Amniotic epithelial cell (primary cell): ENCODE measurements at places on chromosomes 12 and 14.

DNA sequence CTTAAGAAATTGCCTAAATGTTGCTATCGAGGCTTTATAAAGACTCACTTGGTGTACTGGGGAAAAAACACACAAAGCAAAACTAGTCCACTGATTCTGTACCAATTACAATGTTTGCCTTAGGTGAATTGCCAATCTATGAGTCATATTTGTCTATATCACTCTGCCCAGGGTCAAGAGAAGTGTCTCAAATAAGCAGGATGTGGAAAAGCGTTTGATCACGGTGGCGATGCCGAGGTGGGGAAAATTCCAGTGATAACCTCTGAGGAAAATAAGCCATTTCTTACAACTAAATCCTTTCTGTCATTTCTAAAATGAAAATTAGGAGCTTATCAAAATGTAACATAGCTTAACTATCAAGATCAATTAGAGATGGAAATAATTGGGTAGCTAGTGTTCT, 148.6 kb upstream of the DIO3 start:
- no peak for DNase-seq

- DNase-seq: no peak
Observed at GRCh38 chr12:785706-786105, 33.3 kb downstream of the WNK1 start.

- DNase-seq: no peak
Observed at GRCh38 chr12:131610181-131610580, 100.7 kb upstream of the SFSWAP start.

DNA sequence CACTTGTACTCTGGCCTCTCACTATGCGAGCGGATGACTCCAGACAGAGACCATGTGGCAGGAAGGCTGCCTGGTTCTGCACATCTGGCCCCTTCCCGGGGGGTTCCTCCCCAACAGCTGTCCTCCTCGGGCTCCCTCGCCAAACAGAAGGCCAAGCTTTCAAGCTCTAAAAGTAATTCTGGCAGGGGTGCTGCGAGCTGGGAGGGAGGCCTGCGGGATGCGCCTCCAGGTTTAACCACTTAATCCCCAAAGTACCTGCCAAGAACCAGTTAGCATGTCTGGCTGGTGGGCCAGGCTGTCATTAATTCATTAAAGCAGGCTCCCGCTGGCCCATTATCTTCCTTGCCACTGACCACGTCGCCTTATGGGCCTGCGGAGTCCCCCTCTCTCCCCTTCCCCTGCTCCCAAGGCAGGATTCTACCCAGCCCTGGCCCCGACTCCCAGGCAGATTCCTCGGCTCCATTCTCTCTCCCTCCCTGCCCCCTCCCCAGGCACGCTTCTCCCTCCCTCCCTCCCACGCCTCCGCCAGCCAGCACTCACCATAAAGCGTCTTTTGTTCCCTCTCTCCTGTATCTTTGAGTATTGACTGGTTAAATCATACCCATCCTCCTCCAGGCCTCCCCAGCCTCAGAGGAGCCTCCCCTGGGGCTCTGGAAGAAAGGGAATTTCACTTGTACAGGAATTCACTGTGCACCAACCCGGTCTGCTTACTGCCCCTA, 4.9 kb downstream of the HRK start:
- no peak for DNase-seq

DNA sequence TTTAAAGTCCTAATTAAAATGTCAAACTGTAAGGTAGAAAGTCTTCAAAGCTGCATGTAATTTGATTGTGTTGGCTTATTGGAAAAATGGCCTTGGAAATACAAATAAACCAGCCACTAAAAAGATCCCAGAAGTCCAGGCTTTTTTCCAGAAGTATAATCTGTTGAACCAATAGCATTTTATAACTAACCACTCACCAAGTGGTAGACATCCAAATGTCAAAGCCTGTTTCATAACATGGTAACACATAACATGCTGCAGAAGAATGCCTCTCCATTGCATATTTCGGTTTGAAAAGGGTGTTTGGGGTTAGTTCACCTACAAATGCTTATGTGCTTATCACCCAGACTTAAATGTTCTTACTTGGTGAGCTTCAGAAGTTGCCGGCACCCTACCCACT, 183.7 kb upstream of the DIO2 start:
- DNase-seq: peak; percentile 1

- no peak for DNase-seq
Observed at GRCh38 chr12:6632026-6632983, 3.5 kb downstream of the LPAR5 start.

- DNase-seq: peak; percentile 58
Observed at GRCh38 chr14:66746316-66747006, 238.5 kb downstream of the GPHN start.

DNA sequence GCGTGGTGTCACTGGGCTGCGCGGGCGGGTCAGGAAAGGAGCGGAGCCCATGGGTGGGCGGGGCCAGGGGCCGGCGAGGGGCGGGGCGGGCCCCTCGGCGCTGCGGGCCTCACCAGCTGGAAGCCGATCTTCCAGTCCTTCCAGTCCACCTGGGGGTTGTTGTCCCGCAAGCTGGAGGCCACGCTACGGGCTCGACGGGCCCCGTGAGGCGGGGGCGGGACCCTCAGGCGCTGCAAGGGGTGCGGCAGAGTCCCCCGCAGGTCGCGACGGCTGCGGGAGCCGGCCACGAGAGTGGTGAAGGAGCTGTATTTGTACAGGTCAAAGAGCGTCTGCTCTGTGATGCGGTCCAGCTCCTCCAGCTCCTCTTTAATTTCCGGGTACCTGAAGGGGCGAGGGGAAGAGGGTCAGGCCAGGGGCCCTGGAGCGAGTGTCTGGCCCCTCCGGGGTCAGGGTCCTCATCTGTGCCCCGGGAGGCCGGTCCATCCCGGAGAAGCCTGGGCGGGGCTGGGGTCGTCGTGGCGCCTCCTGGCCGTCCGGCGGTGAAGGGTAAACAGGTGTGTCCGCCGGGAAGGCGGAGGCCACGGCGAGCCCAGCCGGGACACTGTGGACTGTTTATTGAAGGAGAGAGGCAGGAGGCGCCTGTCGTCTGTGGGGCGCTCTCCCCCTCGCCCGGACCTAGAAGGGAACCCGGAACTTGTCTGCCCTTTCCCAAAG, 11.9 kb downstream of the SCNN1A start:
- peak; percentile 50 for DNase-seq

GRCh38 chr12:4947253-4947652, 37.5 kb downstream of the KCNA1 start:
- DNase-seq: no peak

DNA sequence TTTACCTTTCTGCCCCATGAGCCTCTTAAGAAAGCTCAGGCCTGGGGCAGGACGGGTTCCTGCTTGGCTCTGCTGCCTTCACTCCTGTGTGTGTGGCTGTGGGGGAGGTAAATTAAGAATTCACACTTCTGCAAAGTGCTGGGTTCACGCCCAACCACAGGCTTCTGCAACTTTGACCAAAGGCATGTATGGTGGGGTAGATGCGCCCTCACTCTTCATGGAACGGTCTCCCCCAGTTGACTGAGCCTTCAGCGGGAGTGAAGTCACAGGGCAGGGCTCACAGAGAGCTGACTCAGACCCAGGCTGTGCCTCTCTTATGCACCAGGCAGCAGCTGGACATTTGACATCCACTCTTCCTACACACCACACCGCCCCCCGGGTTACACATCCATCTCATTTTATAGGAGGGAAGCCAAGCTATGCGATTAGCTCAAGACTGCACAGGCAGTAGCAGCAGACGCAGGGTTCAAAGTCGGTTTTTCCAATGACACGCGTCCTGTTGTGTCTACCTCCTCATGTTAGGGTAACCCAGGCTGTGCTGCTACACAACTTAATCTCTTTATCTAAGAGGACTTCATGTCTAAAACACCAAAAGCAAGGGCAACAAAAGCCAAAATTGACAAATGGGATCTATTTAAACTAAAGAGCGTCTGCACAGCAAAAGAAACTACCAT, 15.4 kb upstream of the BCL11B start:
- no peak for DNase-seq

GRCh38 chr12:52837781-52838608, 3.9 kb upstream of the KRT79 start:
- DNase-seq: peak; percentile 58

GRCh38 chr14:101711041-101711856, 50.3 kb upstream of the PPP2R5C start:
- DNase-seq: no peak

DNA sequence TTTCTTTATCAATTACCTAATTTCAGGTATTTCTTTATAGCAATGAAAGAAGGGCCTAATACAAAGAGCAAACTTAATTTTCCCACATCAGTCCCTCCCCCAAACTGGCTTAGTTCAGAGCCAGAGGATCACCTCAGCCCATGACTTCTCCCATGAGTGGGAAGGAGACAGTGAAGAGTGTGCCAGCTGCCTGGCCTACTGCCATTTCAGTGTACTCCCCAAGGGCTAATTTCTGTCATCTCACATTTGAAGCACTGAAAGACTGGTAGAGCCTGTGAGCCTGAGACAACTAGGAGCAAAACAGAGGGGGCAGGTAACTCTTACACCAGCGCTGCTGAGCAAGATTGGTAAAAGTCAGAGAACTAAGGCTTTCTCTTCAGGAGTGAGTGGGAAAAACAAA, 29.1 kb upstream of the ADAM20 start:
- no peak for DNase-seq

DNA sequence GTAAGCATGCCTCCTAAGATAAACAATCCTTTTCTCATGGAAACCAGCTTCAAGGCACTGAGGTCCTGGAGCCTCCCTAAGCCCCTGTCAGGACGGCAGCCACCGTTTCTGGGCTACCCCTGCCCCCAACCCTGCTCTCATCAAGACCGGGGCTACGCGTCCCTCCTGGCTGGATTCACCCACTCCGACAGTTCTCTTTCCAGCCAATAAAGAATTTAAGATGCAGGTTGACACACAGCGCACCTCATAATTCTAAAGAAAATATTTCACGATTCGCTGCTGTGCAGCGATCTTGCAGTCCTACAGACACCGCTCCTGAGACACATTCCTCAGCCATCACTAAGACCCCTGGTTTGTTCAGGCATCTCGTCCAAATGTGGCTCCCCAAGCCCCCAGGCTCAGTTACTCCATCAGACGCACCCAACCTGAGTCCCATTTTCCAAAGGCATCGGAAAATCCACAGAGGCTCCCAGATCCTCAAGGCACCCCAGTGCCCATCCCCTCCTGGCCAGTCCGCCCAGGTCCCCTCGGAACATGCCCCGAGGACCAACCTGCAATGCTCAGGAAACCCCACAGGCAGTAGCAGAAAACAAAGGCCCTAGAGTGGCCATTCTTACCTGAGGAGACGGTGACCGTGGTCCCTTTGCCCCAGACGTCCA, 336.3 kb downstream of the TMEM121 start:
- DNase-seq: no peak

DNA sequence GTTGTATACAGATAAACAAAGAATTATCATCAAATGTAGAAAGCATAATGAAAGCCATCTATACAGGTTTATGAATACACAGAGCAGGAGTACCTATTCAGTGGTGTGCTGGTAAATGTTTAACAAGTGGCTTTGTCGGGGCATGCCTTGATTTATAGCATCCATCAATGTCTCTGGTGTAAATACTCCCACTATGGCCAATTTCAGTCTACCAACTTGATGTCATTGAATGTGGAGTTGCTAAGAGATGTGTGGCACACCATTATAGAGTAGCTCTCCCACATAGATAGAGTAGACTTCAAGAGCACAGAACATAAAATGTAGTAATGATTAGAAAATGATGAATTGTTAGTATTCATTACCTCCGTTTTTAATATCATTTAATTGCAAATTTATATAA, 9.3 kb downstream of the GRIP1 start:
- DNase-seq: no peak

GRCh38 chr12:39294715-39295114, 148.2 kb downstream of the KIF21A start:
- DNase-seq: no peak

DNA sequence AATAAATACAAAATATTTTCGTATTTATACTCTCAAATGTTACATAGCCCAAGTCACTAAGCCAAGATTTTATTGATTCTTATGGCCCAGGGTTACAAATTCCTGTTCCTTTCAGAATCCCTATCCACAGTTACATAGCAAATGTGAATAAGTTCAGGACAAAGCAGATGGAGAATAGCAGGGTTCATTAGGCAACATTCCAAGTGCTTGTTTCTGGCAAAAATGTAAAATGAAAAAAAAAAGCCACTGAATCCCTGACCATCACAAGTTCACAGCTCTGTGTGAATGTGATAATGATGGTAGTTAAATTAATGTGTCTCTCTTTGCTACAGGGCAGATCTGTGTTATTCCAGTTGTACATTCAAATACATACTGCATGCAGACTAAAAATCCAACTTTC, 74.6 kb downstream of the KCNC2 start:
- DNase-seq: no peak

GRCh38 chr14:105151838-105152793, 16.5 kb downstream of the JAG2 start:
- no peak for DNase-seq

DNA sequence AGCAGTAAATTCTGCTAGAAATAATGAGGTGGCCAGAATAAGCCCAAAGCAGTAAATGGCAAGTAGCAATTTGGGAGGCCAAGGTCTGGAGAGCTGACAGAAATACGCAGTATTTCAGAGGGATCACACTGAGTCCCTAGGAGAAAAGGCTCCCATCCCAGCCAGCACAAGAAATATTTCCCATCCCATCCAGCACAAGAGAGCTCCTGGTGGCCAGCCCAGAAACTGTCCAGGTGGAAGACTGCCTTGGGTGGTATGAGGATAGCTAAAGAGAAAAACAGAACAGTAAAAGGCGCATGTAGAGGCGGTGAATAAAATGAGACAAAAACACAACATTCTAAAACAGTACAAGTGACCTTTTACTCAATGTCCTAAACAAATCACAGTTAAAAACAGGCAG, 120.7 kb downstream of the HECTD4 start:
- DNase-seq: no peak

GRCh38 chr12:53941187-53941586, 2.6 kb downstream of the HOXC13 start:
- DNase-seq: no peak

- DNase-seq: no peak
Observed at GRCh38 chr12:97538705-97539104, 76.1 kb downstream of the RMST start.

DNA sequence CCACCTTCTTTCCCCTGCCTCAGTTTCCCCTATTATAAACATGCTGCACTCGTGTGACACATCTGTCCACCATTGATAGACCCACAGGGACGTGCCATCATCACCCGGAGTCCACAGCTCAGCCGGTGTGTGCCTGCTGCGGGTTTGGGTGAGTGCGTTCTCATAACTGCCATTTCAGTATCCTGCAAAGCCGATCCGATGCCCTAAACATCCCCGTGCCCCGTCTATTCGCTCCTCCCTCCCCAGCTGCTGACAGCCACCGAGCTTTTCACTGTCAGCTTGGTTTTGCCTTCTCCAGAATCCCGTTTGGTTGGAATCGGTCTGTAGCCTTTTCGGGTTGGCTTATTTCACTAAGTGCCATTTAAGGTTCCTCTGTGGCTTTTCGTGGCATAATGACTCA, 3.9 kb downstream of the LRCOL1 start:
- DNase-seq: no peak

DNA sequence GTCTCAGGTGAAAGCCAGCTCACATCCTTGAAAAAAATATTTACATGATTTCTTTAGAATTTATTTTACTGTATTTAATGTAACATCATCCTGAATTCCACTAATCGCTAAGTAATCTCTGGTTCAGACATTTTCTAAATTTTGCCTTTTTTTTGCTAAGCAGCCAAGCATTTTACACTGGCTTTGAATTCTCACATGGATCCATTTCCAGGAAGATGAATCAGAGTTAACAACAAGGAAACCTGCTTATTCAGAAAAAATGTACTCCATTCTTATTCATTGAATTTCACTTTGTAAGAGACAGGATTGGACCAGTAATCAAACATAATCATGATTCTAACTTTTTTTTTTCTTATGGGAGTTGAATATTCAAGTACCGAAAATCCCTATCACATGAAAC, 1785.1 kb upstream of the FLRT2 start:
- no peak for DNase-seq

- DNase-seq: no peak
Observed at GRCh38 chr12:5220835-5221234, 177.2 kb downstream of the KCNA5 start.
